CD4-positive, alpha-beta T cell treated with Interleukin-15 for 4 hours (primary cell): ENCODE measurements at places on chromosomes 6 and 20.

GRCh38 chr6:132190815-132191175 is 210.5 kb downstream of the MOXD1 start:
- no peak for DNase-seq

- no peak for DNase-seq
Observed at GRCh38 chr6:15389765-15390723, 144.2 kb downstream of the JARID2 start.

DNA sequence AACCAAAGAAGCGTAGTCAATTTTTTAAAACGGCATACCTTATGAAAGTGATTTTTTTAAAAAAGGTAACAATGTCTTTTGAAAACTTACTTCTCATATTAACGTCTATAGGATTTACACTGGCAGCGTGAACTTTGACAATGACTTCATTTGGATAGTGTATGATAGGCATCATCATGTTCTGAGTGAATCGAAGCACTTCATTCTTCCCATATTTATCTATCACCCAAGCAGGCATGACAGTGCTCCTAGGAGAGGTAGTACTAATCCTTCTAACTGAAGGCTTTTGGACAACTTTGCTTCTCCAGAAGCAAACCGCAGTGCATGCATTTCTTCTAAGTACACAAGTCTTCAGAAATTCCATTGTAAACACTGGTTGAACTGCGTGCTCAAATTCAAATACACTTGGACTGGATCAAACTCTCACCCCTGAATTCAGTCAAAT is 618 bp downstream of the RTN4IP1 start:
- DNase-seq, result no peak

DNA sequence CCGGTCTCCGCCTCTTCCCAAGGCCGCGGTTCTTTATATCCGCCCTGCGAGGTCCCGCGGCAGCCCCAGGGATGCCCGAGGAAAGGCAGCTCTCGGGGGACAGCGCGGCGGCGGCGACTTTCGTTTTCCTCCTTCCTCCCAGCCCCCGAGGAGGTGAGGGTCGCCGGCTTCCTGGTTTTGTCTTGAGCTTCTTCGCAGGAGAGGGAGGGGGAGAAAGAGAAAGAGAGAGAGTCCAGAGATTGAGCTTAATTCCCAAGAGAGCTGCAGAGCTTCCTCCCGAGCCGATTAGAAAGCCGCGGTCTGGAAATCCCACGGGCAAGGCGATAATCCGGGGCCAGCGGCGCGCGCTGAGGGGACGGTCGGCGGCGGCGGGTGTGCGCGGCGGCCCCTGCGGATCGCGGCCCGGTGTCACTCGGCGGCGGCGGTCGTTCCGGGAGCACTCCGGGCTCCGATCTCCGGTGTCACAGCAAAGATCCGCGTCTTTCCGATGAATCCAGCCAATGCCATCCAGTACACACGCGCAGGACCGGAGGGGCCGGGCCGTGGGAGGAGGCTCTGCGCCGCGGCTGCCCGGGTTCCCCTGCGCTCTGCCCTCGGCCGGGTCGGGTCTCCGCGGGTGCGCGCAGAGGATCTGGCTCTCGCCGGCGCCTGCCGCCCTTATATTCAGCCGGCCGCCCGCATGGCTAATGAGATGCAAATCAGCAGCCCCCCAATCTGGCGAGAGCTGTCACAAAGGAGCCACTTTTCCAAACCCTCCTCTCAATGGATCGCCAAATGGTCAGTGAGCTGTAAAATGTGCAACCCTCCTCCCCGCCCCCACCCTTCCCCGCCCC is at the start of gene DLL1:
TSS of gene DLL1 (minus strand) at position 783 of the 833 bp plus-strand sequence. CDS start 939 bp downstream, outside the sequence.
- DNase-seq, result peak; percentile 28

DNA sequence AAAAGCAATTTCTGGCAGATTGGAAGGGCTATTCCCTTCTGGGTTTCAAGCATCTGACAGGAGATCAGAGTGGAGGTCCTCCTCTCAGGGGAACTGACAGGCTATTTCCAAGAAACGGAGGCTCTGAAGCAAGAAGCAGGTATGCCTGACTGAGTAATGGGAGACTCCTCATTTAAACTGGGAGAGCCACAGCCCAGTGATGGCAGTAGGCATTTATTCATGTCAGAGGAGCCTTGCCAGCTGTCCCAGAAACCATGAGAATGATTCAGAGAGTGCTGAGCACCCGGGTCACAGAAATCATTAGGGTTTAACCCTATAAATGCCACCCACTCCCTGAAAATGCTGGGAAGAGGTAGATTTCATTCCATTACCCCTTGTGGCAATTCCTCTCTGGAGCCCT is 247.5 kb upstream of the RNF217 start:
- DNase-seq, result no peak

GRCh38 chr20:44961011-44961869 is 1.0 kb upstream of the TOMM34 start:
- no peak for DNase-seq

DNA sequence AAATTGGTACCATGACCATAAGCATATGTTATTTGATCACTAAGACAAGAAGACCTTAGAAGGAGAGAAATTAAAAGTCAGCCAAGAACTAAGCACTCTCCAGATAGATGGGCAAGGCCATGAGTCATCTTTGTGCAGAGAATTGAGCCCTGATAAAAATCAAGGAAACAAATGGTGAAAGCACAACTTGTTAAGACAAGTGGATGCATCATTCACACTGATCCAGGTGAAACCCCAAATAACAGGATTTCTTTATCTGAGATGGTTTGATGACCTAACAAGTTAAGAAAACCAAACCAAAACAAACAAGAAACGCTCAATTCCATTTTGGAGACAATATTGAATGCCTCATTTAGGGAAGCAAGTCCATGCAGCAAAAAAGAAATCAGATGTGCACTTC is 121.6 kb downstream of the ADAT2 start:
- DNase-seq, result no peak
